ENCODE measurements at places on chromosomes 2 and 18. TPM values are rescaled to one million over a fixed set of nuclear protein-coding genes. Genes with fewer than 3 reads are reported as not detected.

DNA sequence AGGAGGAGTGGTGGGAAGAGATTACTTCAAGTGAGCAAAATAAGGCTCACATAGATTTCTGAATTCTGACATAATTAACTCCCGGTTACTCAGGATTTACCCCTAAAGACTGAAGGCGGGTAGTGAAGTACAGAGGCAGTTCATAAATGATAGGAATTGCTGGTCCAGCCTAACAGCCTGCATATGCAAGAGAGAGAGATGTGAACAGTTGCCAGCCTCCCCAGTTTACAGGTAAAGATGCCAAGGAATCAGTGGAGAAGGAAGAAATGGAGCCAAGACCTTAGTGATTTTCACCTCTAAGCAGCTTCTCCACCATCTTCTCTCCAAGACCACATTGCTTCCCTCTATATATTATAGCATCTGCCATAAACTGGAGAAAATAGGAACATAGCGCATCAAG, 91.8 kb upstream of the THUMPD2 start:
- no peak for DNase-seq

DNA sequence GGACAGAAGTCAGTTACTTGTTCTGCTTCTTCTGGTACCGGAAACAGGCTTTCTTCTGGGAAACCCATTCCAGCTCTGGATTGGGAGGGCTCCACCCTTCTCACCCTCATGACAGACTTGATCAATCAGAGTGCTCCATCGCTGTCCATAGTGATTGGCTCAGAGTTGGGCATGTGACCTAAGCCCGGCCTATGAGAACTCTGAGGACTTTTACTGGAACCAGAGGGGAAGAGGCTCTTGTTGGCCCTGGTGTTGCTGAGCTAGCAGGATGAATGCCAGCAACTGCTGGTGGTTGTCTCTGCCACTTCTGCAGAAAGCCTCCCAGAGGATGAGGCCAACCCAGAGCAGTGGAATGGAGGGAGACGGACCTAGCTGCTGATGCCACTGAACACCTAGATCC, 33.3 kb downstream of the TMEM37 start:
- no peak for DNase-seq

- no peak for DNase-seq
These were observed 83.3 kb upstream of the FAM136A start for GRCh38 chr2:70385204-70385603.

GRCh38 chr2:46569061-46569560, 89.7 kb downstream of the TMEM247 start:
- DNase-seq: no peak

- no peak for DNase-seq
These were observed 213.9 kb downstream of the PTH2R start for GRCh38 chr2:208620487-208620978.

- DNase-seq: no peak
These were observed 26.3 kb downstream of the ACSL3 start for GRCh38 chr2:222887124-222887523.

DNA sequence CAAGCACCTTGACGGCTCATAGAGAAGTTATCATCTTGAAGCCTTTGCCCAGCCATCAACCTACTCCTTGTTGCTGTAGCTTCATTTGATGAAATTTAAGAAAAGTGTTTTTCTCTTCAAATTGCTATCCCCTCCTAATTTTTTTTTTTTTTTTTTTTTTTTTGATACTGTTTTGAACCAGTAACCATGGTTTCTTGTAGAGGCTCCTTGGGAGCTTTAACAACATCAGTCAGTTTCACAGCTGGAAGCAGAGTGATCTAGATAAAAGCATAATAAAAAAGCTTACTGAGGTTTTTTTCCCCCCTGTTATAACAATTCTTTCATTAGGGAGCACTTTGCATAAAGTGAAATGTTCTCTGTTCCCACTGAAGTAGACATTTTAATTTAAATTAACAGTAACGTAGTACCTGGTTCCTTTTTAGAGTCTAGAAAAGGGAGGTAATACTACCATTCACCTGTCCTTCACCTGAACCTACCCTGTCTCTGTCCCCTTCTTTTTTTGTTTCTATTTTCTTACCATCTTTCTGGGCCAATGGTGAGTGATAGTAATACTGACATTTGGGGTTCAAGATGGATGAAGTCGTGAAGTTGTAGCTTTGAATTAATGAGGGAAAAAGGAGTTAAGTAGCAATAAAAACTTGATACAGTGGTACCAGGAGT, 101.5 kb downstream of the NCOA1 start:
- no peak for DNase-seq

GRCh38 chr2:128776461-128777195, 458.0 kb upstream of the HS6ST1 start:
- DNase-seq: no peak

- DNase-seq: no peak
These were observed 48.9 kb downstream of the CHST9 start for GRCh38 chr18:27136208-27136535.

GRCh38 chr2:171957061-171957460, 34.8 kb downstream of the HAT1 start:
- no peak for DNase-seq

DNA sequence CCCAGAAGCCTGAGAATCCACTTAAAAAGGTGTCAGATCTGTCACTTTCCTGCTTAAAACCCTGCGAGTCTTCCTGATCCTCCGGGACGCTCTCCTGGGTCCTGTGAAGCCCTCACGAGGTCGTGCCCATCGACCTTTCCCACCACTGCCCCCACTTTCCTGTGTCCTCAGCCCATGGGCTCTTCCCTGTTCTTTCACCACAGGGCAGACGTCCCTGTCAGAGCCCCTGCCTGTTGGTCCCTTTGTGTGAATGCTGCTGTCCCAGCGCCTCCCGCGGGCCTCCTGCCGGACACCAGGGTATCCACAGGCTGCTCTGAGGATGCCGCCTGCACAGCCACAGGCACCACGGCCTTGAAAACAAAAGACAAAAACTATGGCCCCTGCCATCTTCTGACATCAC, 125.6 kb downstream of the TMEM18 start:
- DNase-seq: no peak

DNA sequence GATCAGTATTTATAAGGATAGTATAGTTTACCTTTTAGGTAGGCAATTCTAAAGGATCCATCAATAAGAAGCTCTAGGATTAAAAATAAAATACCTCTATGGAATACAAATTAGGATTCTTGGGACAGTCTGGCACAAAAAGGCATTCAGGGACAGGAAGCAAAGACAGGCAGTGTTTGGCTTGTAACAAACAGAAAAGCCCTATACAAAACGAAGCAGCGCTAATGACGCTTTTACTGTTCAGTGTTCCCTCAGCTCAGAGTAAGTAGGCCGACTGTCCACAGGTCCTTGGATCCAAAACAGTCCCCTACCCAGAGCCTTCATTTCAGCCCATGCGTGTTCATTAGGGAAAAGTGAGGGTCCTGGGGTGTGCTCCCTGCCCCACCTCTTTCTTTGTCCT, 236.3 kb downstream of the AGPS start:
- no peak for DNase-seq

DNA sequence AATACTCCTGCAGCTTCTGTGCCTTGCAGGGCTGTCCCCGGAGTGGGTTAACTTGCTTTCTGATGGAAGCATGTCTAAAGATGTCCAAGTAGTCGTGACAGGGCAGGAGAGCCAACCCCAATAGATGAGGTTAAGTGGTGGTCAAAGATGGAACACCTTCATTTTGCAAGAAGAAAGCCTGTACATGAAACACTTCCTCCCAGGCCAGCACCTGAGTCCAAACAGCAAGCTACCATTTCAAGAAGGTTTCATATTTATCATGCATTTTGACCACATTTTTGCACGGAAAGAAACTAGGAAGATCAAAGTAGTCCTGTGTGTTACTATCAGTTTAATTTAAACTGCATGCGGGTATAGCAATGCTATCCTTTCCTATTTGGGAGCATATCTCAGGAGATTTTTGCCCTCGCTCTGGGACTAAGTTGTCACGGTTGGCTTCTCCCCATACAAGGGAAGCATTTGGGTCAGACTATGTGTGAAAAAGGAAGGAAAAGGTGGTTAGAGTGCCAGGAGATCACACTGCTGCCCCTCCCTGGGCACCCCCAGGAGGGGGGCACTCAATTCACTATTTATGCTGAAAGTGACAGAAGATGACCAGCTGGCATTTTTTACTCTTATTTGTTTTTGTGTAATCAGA, 187.6 kb downstream of the ZNF521 start:
- no peak for DNase-seq

GRCh38 chr2:63249161-63249560, 198.5 kb downstream of the OTX1 start:
- no peak for DNase-seq

GRCh38 chr18:37689841-37690240, 124.2 kb upstream of the CELF4 start:
- no peak for DNase-seq

DNA sequence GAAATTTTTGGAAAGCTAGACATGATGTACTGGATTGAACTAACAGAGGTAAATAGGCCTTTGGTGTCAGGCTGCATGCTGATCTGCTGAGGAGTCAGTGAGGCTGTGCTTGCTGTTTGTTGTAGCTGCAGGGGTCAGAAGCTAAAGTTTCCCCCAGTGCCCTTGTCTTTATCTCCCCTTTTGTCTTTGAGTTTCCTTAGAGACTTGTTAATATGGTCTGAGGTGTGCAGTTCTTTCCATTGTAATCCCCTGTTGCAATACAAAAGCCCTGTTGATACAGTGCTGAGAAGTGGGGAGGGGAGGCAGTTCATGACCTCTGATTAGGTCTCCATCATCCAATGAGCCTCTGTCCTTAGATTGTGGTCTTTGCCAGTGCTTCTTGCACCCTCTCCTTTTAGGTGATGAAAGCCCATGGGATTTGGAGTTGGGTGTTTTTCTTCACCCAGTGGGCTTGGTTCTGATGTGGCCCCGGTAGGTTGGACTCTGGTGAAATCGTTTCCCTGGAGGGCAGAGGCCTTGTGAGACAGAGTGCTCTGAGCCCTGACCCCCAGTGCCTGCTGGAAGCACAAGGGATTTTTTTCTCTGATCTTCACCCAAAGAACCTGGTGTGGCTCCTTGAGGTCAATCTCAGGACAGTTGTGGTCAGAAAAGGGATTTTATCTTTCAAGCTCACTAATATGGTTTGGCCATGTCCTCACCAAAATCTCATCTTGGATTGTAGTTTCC, 163.1 kb downstream of the TMEM18 start:
- DNase-seq: no peak

DNA sequence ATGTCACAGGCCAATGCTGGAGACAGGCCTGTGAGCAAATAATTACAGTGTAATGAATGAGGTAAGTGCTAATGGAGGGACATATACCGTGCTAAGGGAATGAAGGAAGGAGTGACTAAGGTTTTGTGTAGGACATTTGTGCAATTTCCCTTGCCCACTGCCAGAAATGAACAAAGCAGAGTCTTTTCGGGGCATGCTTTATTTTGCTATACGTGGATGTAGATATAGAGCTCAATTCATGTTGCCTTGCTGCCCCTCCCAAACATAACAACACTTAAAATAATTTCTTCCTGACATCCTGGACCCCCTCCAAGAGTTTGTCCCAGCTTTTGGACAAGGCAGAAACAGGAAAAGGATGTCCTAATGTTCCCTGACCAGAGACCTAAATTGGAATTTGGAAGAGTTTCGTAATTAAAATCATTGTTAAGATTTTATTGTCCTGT, 23.7 kb upstream of the CD28 start:
- no peak for DNase-seq

- no peak for DNase-seq
These were observed 7.4 kb upstream of the TMEM87B start for GRCh38 chr2:112047537-112048235.

DNA sequence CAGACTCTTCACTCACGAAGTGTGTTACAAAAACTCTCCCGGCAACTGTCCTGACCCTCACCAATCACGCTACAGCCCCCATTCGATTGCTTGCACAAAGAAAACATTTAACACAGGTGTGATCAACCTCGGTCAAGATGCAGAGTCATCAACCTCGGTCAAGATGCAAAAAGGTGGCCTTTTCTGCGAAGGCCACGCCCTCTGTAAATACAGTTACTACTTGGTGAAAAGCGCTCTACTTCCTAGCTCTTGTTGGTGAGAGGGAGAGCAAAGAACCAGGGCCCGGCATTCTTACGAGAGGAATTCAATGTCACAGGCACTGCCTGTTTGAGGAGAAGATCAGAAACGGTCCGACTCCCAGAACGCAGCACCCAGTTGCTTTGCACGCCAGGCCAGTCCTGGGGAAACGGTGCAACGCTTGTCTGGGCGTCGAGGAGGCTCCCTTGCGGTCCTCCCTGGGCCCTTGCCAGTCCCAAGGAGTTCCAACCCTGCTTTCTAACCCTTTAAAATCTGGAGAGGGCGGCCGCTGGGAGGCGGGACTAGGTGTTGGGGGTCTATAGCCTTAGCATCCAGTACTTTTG, 1.9 kb downstream of the PIEZO2 start:
- no peak for DNase-seq

- no peak for DNase-seq
These were observed 66.2 kb upstream of the CTDP1 start for GRCh38 chr18:79613186-79613931.

DNA sequence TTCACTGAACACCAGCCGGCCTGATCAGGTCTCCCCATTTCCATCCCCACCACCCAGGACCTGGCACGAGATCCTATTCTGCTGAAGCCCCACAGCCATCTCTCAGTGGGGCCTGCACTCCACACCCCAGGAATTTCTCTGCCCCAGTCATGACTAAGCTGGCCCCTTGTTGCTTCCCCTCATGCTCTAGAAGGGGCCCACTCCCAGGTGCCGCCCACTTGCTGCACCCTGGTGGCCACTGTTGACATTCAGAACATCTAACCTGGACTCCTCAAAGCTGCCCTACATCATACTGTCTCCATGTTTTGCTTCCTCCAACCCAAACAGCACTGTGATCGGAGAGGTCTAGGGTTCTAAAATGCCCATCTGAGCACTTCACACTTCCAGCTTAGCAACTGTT, 90.7 kb upstream of the KLHL29 start:
- DNase-seq: no peak

GRCh38 chr18:55252901-55253300, 293.6 kb upstream of the CCDC68 start:
- no peak for DNase-seq

DNA sequence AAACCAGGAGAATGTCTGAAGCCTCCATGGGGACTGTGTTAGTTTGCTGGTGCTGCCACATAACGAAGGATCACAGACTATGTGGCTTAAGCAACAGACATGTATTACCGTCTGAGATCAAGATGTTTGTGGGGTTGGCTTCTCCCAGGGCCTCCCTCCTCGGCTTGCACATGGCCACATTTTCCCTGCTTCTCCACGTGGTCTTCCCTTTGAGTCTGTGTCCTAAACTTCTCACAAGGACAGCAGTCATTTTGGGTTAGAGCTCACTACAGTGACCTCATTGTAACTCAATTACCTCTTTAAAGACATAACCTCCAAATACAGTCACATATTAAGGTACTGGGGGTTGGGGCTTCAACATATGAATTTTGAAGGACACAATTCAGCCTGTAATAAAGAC, 44.6 kb upstream of the LPIN2 start:
- DNase-seq: no peak

The SP140 gene
- total RNA-seq: 8.5 TPM

The TEX44 gene
- not detected for total RNA-seq

The ACTG2 gene
- total RNA-seq: 325 TPM

The SLC5A7 gene
- 0.14 TPM for total RNA-seq

The UGT1A1 gene
- not detected for total RNA-seq

The MDH1B gene
- total RNA-seq: 1.4 TPM

The ASPRV1 gene
- total RNA-seq: 1.8 TPM

The PKDCC gene
- total RNA-seq: 225 TPM

The KCTD1 gene
- total RNA-seq: 13.4 TPM

The CACNB4 gene
- total RNA-seq: 13.8 TPM

The CYS1 gene
- 26.9 TPM for total RNA-seq

The GALNT1 gene
- 32.0 TPM for total RNA-seq

The CHST10 gene
- 8.5 TPM for total RNA-seq

The CGREF1 gene
- 18.8 TPM for total RNA-seq

The TDRD15 gene
- total RNA-seq: 0.42 TPM

The VAMP8 gene
- total RNA-seq: 30.9 TPM

The WDR12 gene
- total RNA-seq: 18.6 TPM

The RASGRP3 gene
- 16.2 TPM for total RNA-seq

The SERPINB11 gene
- not detected for total RNA-seq
